ENCODE measurements at places on chromosomes 16 and 17.

DNA sequence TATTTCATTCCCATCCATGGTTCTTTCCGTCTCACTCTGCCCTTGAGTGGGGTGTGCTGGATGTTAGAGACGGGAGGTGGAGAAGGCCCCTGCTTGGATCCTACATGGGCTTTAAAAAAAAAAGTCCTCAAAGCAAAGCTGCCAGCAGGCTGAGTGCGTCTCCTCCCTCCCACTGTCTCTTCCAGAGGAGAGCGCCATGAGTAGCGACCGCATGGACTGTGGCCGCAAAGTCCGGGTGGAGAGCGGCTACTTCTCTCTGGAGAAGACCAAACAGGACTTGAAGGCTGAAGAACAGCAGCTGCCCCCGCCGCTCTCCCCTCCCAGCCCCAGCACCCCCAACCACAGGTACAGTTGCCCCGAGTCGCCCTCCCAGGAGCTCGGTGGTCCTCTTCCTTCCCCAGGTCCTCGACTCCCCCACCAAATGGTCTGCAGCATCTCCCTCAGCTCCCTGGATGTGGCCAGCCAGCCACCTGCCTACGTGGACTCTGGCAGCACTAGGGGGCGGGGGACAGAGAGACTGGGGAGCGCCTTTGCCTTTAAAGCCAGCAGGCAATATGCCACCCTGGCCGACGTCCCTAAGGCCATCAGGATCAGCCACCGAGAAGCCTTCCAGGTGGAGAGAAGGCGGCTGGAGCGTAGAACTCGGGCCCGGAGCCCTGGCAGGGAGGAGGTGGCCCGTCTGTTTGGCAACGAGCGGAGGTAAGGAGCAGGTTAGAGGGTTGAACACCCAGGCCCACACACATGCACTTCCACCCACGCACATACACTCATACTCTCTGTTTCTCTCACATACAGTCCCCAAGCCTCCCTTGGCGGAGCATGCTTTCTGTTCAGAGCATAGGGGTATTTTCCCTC, 68.2 kb downstream of the PLD6 start:
- DNase-seq, result no peak

- no peak for DNase-seq
These were observed 57.2 kb downstream of the SOCS1 start for GRCh38 chr16:11198828-11199227.

- DNase-seq, result no peak
These were observed 26.0 kb upstream of the CIBAR2 start for GRCh38 chr16:85138073-85138824.

DNA sequence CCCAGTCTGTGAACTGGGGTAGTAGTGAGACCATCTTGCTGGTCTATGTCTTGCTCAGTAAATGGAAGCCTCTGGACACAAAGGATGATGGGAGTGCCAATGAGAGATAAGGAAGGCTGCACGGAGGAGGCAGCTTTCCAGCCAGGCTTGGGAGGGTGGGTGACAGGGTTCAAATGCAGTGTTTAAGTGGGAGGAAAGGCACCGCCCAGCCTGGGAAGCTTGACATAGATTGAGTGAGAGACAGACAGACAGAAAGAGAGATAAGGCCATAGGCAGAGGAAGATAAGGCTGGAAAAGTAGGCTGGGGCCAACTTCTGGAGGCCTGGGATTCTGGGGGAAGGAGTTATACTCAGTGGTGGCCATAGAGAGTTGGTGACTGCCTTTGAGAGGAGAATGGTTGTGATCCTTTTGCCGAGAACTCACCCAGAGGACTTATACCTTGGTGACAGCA, 7.2 kb upstream of the COL1A1 start:
- no peak for DNase-seq

- no peak for DNase-seq
These were observed 74.9 kb downstream of the SDR42E1 start for GRCh38 chr16:81936209-81937000.

DNA sequence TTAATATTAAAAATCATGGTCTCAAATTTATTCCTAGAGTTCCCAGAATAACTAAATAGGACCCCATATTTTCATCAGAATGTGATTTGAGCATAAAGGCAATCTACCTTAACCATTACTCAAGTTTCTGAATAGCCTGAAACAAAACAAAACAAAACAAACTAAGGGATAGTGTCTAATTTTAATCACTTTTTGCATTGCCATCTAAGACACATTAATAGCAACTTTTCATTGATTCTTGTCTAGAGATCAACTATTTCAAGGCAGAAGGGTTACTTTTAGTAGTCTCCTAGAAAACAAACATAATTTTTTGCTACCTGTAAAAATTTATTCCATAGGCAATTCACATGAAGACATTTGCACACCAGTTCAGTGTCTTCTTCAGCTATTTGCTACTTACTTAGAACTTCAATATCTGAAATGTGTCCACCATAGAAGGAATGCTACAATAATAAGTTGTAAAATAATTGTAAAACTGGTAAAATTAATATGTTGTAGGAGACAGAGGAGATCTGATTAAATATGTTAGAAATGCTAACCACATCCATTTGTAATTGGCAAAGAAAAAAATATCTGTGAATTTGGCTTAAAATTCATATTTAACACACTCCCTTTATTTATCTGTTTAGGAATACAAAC, 94.7 kb downstream of the SKAP1 start:
- no peak for DNase-seq

Measured in CD4-positive, alpha-beta T cell treated with Interleukin-4 for 1 hour (primary cell).